Fibroblast of upper back skin (primary cell): ENCODE measurements at places on chromosomes 5 and 9.
A peak's percentile ranks its signal among the peaks of the same experiment; 100 is the strongest.

DNA sequence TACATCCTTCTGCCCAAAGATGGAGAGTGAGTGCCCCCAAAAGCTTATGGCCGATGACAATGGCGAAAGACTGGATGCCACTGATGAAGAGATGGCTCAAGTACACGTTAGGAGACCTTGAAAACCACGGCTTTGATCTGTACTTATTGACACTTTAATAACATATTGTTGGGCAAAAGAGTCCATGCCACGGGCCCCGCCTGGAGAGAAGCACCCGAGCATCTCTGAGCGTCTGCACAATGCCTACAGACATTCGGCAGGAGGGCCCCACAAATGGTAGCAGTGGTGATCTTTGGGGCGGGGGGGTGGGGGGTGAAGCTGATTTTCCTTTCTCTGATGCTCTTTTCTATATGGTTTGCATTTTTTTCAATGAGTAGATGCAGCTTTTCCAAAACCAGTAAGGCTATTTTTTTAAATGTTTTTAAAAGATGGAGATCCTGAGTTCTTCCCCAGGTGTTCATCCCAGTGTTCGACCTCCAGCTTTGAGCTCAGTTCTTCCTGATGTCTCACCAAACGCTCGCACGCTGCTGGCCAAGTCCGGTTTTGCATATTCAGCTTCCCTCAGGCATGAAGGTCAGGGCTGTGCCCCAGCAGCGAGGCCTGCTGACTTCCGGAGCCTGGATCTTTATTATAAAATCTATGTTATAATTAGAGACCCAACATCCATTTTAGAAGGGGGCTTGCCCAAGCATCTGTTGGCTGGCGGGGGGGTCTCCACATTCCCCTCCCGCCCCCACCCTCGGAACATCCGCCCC lies 34.3 kb upstream of the BARHL1 start:
- no peak for DNase-seq

DNA sequence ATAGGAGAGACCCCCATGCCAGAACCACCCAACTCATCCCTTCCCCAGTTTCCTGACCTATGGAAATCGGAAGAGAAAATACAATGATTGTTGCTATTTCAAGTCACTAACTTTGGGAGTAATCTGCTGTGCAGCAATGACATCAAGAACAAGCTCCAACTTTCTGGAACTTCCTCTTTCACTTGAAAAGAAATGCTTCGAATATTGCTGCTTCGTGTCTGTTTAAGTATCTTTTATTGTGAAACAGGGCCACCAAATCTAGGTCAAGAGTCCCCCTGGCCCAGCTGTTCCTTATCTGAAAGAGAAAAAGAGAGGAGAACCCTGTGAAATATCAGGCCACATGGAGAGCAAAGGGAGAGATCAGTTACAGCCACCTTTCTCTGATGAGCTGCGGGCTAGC lies 59.4 kb upstream of the DNAH5 start:
- DNase-seq: no peak

- no peak for DNase-seq
These were observed 32.2 kb downstream of the DAB2IP start for GRCh38 chr9:121683652-121684051.

GRCh38 chr9:138103849-138104206 lies 226.2 kb downstream of the CACNA1B start:
- DNase-seq: no peak

DNA sequence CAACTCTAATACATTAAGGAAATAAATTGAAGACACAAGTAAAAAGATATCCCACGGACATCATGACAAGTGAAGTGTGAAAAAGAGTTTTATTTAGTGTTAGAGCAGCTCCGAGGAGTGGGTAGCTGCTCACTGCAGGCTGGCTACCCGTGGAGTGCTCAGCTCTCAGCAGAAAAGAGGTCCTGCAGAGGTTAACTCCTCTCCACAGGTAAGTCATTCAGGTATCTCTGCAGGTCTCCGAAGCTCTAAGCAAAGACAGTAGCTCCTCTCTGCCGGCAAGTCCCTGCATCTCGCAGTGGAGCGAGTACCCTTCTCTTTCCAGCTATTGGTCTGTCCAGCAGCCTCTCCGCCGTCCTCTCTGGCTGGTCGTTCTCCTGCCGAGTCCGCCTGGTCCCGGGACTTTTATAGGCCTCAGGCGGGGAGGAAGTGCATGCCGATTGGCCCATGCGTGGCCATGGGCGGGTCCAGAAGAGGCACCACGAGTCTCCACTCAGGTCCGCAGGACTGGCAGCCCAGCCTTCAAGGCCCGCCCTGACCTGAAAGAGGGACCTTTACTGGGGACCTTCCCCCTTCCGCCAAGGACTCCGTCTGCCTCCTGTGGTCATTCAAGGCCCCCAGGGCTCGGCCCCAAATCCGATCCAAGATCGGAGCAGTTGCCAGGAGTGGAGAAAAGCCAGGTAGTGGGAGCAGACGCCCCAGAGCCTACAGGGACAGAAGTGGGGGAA lies 29.9 kb downstream of the BTNL9 start:
- no peak for DNase-seq

DNA sequence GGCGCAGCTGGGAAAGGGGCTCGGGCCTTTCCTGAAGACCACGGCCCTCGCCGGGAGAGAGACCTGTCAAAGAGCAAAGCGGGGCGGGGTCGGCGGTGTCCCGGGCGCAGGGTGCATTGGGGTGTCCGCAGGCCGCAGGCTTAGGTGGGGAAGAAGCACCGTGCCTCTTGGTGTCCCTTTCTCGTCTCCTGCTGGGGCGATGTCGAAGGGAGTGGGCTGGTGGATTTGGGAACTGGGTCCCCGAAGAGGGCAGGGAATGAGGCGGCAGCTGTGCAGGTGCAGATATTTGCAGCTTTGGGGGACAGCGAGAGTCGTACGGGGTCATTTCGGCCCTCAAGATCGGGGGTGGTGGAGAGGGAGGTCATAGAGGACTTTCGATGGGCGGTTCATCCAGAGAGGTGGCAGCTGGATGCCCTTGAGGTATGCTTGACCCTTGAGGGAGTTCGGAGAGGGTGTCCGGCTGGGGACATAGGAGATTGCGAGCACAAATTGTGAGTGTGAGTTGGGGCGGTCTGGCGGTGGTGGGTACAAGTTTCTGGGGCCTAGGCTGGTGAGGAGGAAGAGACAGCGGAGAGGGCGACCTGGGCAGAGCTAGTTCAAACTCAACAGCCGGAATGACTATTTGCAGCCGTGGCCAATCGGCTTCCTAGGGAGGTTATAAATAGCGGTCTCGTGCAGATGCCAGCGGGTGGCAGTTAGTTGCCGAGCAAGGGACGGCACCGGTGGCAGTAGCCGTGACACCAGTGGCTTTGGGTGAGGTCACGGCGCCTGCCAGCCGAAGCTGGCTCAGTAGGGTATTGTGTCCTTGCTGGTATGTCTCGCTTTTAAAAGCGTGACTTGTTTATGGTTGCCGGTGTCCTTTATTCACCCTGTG lies 601 bp downstream of the NNT start:
- DNase-seq: peak; percentile 16

- no peak for DNase-seq
These were observed 8.4 kb upstream of the KIF12 start for GRCh38 chr9:114107286-114108001.

- no peak for DNase-seq
These were observed 18.4 kb downstream of the NR4A3 start for GRCh38 chr9:99840072-99840471.

- DNase-seq: no peak
These were observed 555.3 kb upstream of the PTGER4 start for GRCh38 chr5:40124367-40124766.

DNA sequence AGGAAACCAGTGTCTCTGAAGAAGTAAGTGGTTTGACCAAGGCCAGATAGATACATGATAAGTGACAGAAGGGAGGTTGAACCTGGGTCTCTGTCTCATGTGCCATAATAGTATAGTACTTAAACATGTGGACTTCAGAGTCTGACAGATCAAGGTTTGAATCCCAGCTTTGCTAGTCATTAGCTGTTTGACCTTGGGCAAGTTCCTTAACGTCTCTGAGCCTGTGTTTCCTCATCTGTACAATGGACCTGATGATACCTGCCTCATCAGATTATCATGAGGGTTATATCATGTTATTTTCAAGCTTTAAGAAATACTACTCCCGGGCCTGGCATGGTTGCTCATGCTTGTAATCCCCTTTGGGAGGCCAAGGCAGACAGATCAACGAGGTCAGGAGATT lies 24.9 kb downstream of the FUBP3 start:
- no peak for DNase-seq

DNA sequence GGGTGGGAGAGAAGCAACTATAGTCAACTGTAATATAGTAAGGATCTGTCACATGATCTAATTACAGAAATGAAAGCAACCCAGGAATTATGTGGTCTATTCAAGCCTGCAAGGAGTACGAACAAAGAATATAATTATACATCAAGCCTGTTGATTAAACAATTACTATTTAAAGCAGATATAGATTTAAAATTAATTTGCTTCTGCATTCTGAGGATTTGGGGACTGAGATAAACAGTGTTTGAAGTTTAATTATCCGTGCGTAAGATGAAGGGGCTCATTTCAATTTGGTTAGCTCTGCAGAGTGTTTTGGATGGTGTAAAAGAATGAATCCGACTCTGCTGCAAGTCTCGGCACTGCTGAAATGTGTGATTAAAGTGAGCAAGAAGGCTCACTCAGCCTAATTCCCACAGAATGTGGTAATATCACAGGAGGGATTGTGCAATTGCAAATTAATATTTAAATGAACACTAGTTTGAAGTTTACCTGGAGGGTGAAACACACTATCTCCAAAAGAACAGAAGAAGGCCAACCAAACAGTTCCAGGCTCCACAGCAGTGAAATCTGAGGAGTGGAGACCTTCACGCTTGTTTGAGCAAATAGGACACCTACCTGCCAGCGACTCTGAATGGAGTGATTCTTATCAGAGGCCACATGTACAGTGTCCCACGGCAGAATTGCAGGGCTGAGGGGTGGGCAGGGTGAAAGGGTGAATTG lies 420.6 kb upstream of the SLC30A5 start:
- no peak for DNase-seq

GRCh38 chr5:178196281-178196812 lies 8.0 kb upstream of the HNRNPAB start:
- DNase-seq: no peak

DNA sequence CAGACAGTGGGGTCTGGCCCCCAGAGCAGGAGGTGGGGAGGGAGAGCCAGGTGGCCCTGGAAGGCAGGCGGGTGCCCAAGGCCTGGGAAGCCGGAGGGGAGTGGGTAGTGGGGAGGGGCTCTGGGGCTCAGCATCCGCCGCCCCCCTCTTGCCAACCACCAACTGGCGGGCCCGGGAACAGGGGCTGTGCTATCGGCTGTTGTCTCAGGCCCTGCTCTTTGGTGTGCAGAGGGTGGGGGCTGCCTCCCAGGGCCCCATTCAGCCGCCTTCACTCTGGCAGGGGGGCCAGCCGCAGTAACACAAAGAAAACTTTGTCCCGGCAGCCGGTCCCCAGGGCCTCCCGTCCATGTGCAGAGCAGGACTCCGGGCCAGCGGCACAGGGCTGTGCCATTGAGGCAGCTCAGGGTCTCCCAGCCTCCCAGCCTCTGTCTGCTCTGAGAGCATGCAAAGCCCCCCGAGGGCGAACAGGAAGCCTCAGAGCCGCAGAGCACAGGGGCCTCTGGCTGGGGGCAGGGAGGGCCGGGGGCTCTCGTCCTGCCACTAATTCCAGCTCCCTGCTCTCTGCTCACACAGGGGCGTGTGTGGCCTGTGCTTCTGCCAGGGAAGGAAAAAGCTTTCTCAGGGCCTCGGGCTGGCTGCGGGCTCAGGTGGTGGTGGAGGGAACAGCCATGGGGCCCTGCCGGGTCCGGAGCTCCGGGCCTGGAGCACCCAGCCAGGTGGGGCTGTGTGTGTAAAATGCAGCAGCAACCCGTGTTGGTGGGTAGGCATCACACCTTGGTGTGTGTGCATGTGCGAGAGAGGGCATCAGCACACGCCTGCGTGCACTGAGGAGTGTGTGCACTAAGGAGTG lies 54.2 kb upstream of the NOTCH1 start:
- no peak for DNase-seq

- no peak for DNase-seq
These were observed 1.2 kb downstream of the TTC33 start for GRCh38 chr5:40754381-40755092.

DNA sequence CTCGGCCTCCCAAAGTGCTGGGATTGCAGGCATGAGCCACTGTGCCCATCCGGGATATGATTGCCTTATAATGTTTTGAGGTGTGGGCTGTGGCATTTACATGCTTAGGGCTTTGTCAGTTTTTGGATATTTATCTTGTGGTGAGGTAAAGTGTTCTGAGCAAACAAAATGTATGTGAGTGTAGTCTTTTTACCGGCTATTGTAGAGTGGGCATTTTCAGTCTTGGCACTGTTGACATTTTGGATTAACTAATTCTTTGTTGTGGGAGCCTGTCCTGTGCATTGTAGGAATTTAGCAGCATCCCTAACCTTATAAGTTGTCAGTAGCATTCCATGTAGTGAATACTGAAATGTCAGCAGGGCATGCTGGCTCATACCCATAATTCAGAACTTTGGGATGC lies 21.6 kb downstream of the G3BP1 start:
- DNase-seq: no peak

DNA sequence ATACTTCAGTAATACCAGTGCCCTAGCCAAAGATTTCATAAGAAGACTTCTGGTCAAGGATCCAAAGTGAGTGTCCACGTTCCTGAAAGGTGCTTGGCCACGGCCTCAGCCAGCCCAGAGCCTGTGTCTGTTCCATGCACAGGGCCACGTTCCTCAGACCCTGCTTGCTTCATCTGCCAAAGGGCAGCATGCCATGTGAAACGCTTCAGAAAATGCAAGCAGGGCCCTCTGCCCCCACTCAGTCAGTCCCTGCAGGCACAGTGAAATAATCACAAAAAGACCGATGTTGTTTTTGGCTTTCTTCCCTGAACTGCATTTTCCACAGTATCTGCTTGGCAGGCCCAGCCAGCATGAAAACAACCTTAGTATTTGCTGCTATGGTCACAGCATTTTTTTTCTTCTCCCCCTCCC lies 85.5 kb upstream of the CTSL start:
- peak; percentile 51 for DNase-seq

DNA sequence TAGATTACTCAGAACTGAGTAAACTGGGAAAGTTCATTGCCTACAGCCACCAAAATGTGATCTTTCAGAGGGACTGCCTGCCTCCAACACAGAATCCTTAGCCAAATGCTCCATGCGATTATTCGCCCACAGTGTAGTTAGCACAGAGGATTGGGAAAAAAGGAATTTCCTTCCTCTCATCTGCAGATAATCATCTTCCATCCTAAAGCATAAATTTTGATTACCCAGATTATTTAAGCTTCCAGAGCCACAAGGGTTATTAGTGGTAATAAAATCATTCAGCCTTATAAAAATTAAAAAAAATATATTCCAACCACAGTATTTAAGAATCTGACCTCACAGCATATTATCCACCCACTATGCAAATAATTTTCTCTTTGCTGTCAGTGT lies 285.3 kb upstream of the GRAMD2B start:
- peak; percentile 61 for DNase-seq

DNA sequence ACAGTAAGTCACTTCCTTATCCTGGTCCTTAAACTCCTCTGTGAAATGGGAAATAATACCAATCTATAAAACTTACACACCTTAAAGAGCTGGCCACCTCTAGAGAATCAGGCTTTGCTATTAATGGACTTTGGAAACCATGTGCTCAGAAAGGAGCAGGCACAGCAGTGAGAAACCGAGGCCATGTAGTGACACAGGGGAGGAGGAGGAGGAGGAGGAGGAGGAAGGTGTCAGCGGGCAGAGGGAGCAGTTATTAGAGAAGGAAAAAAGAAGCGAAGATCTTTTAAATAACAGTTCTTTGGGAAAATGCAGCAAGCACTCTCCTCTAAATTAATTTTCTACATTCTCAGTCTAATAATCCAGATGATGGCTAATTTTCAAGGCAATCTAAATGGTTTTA lies 38.0 kb downstream of the SUSD1 start:
- DNase-seq: no peak
